ENCODE measurements at places on chromosomes 12 and 14.

DNA sequence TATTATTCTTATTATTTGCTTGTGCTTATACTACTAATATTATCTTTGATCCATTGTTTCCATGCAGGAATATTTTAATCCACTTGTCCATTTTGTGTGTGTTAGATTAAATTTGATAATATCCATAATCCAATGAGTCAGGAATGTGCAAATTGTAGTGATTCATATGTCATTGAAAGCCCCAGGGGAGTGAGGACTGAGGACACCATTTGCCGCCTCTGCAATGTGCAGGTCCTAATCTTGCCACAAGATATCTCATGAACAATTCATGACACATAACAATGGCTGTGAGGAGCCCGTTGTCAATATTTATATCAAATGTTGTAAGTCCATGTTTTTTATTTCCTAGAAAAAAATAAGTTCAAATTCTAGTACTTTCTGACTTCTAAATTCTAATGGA, 250.5 kb downstream of the ZFP36L1 start:
- no peak for DNase-seq
- peaks cover 20% of the 10 kb centered on the region for H3K4me1 ChIP-seq

DNA sequence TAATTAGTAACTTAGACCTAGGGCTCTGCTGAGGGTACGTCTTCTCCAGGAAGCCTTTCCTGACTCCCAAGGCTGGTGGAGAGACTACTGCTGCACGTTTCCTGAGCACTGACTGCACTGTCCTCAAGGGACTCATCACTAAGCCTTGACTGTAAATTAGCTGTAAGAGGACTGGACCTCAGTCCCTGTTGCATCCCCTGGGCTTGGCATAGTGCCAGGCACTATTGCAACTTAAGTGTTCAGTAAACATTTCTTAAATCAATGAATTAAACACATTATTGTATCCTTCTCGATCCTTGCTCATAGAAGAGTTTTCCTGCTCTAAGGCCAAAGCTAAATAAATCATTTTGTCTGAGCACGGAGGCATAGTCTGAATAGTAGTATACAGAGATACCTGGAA, 31.9 kb upstream of the IFNG-AS1 start:
- no peak overlapping the region for H3K27ac ChIP-seq
- no peak for DNase-seq
- no peak overlapping the region for H3K4me3 ChIP-seq
- H3K4me1 ChIP-seq: no peaks in the 10 kb centered on the region

- no peaks in the 10 kb centered on the region for H3K36me3 ChIP-seq
- no peak overlapping the region for H3K27ac ChIP-seq
Measured at GRCh38 chr12:14854586-14855183, 11.4 kb upstream of the ART4 start.

- H3K36me3 ChIP-seq: peaks cover 4% of the 10 kb centered on the region
- no peak overlapping the region for H3K4me3 ChIP-seq
- no peak for DNase-seq
- no peaks in the 10 kb centered on the region for H3K4me1 ChIP-seq
- no peak overlapping the region for H3K27ac ChIP-seq
- no peaks in the 10 kb centered on the region for H3K27me3 ChIP-seq
Measured at GRCh38 chr12:93514853-93515252, 47.5 kb downstream of the MRPL42 start.

- H3K4me3 ChIP-seq: no peak overlapping the region
- no peaks in the 10 kb centered on the region for H3K4me1 ChIP-seq
- H3K36me3 ChIP-seq: no peaks in the 10 kb centered on the region
- no peak overlapping the region for H3K27ac ChIP-seq
Measured at GRCh38 chr12:31249356-31249755, 76.6 kb downstream of the SINHCAF start.

- H3K4me1 ChIP-seq: no peaks in the 10 kb centered on the region
- peaks cover 18% of the 10 kb centered on the region for H3K36me3 ChIP-seq
- H3K4me3 ChIP-seq: no peak overlapping the region
- H3K27ac ChIP-seq: no peak overlapping the region
Measured at GRCh38 chr12:66331814-66332213, 29.5 kb downstream of the HELB start.

DNA sequence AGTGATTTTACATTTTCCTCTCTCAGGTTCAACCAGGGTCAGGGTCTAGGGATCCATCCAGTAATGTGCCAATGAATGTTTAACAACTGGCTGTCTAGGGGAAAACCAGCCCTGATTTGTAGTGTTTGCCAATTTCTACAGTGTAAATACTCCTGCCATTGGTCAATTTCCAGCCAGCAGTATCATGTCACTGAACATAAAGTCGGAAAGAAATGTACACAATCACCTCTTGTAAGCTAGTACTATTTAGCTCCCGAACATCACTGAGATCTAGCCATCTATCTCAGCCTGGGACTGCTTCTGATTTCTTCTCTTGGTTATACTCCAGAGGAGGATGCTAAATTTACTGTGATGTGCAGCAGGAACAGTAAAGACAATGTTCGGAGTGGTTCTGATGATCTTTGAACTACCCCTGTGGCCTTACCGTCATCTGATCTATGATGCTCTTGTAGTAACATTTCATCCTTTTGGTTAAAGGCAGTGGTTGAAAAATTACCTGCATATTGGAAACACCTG, 36.7 kb upstream of the EGLN3 start:
- H3K4me3 ChIP-seq: no peak overlapping the region
- H3K4me1 ChIP-seq: no peaks in the 10 kb centered on the region
- no peaks in the 10 kb centered on the region for H3K36me3 ChIP-seq
- no peak for DNase-seq

DNA sequence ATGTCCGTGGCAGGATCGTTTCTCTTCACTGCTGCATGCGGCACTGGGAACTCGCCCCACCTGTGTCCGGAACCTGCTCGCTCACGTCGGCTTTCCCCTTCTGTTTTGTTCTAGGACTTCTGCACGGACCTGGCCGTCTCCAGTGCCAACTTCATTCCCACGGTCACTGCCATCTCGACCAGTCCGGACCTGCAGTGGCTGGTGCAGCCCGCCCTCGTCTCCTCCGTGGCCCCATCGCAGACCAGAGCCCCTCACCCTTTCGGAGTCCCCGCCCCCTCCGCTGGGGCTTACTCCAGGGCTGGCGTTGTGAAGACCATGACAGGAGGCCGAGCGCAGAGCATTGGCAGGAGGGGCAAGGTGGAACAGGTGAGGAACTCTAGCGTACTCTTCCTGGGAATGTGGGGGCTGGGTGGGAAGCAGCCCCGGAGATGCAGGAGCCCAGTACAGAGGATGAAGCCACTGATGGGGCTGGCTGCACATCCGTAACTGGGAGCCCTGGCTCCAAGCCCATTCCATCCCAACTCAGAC, 1.2 kb downstream of the FOS start:
- H3K4me1 ChIP-seq: peaks cover 48% of the 10 kb centered on the region
- H3K27ac ChIP-seq: peak overlapping the region; percentile 96
- peak; percentile 85 for DNase-seq
- peaks cover 10% of the 10 kb centered on the region for H3K36me3 ChIP-seq
- peak overlapping the region; percentile 63 for H3K4me3 ChIP-seq
- peaks cover 32% of the 10 kb centered on the region for H3K27me3 ChIP-seq

DNA sequence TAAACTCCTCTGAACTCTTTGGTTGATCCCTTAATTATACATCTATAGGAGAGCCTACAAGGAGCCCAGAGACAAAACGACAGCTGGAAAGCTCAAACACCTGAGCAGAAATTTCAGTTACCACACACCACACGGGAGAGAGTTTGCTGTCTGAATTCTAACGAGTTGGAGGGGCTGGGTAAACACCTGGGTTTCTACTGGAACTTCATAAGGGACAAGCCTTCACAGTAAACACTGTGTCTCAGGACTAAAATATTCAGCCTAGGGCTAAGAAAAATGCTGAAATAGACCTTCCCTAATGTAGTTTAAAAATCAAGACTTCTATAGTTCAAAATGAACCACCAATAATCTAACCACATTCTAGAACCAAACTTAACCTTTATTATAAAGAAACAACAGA, 9.6 kb upstream of the ANO2 start:
- no peak overlapping the region for H3K4me3 ChIP-seq
- H3K4me1 ChIP-seq: no peaks in the 10 kb centered on the region
- peaks cover 31% of the 10 kb centered on the region for H3K36me3 ChIP-seq
- H3K27ac ChIP-seq: no peak overlapping the region
- no peak for DNase-seq
- no peaks in the 10 kb centered on the region for H3K27me3 ChIP-seq

DNA sequence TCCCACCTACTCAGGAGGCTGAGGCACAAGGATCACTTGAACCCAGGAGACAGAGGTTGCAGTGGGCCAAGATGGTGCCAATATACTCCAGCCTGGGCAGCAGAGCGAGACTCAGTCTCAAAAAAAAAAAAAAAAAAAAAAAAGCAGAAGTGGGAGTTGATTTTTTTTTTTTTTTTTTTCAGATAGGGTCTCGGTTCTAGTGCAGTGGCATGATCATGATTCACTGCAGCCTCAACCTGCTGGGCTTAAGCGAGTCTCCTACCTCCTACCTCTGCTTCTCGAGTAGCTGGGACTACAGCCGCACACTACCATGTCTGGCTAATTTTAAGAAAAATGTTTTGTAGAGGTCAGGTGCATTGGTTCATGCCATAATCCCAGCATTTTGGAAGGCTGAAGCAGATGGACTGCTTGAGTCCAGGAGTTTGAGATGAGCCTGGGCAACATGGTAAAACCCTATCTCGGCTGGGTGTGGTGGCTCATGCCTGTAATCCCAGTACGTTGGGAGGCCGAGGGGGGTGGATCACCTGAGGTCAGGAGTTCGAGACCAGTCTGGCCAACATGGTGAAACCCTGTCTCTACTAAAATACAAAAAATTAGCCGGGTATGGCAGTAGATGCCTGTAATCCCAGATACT, 16.3 kb upstream of the HSP90AA1 start:
- H3K4me3 ChIP-seq: no peak overlapping the region
- no peaks in the 10 kb centered on the region for H3K36me3 ChIP-seq
- DNase-seq: no peak

GRCh38 chr12:132488127-132489077, 1.5 kb upstream of the FBRSL1 start:
- H3K27me3 ChIP-seq: no peaks in the 10 kb centered on the region
- peak overlapping the region; percentile 70 for H3K4me3 ChIP-seq
- DNase-seq: peak; percentile 93
- H3K36me3 ChIP-seq: no peaks in the 10 kb centered on the region
- peaks cover 50% of the 10 kb centered on the region for H3K4me1 ChIP-seq

- no peaks in the 10 kb centered on the region for H3K36me3 ChIP-seq
- H3K4me3 ChIP-seq: no peak overlapping the region
- no peak overlapping the region for H3K27ac ChIP-seq
- no peak for DNase-seq
- no peaks in the 10 kb centered on the region for H3K27me3 ChIP-seq
Measured at GRCh38 chr12:65672441-65672840, 151.8 kb upstream of the HMGA2 start.

GRCh38 chr12:52162981-52163380, 28.8 kb downstream of the KRT80 start:
- no peak for DNase-seq
- H3K27me3 ChIP-seq: no peaks in the 10 kb centered on the region
- H3K4me3 ChIP-seq: no peak overlapping the region
- H3K27ac ChIP-seq: peak overlapping the region; percentile 51
- no peaks in the 10 kb centered on the region for H3K36me3 ChIP-seq
- H3K4me1 ChIP-seq: peaks cover 26% of the 10 kb centered on the region

GRCh38 chr12:123237646-123238329, 4.6 kb downstream of the MTRFR start:
- H3K27me3 ChIP-seq: no peaks in the 10 kb centered on the region
- H3K4me3 ChIP-seq: no peak overlapping the region
- H3K27ac ChIP-seq: peak overlapping the region; percentile 65
- H3K4me1 ChIP-seq: peaks cover 69% of the 10 kb centered on the region
- peak; percentile 84 for DNase-seq
- H3K36me3 ChIP-seq: no peaks in the 10 kb centered on the region

GRCh38 chr12:58106195-58106594, 164.8 kb downstream of the ATP23 start:
- no peaks in the 10 kb centered on the region for H3K36me3 ChIP-seq
- no peak for DNase-seq
- no peak overlapping the region for H3K27ac ChIP-seq

DNA sequence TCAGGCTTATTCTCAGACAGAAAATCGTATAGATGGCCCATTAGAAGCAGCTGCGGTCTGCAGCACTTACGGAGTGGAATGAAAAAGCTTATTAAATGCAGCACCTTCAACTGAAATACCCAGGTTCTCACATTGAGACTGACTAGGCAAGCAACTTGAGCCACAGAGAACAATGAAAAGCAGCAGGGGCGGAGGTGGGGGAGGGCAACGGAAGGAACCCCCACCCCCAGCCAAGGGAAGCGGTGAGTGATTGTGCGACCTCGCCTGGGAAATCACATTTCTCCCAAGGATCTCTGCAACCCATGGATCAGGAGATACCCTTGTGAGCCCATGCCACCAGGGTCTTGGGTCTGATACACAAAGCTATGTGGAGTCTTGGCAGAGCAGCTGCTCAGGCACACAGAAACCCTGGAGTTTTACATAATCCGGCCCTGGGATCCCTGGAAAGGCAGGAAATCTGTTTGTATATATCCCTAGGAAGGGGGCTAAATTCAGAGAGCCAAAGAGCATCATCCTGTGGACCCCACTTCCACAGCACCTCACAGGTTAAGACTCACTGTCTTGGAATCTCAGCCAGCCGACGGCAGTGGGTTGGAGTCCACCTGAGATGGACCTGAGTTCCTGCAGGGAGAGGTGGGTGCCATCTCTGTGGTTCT, 38.1 kb downstream of the PZP start:
- no peaks in the 10 kb centered on the region for H3K36me3 ChIP-seq
- H3K27me3 ChIP-seq: no peaks in the 10 kb centered on the region
- no peak for DNase-seq

DNA sequence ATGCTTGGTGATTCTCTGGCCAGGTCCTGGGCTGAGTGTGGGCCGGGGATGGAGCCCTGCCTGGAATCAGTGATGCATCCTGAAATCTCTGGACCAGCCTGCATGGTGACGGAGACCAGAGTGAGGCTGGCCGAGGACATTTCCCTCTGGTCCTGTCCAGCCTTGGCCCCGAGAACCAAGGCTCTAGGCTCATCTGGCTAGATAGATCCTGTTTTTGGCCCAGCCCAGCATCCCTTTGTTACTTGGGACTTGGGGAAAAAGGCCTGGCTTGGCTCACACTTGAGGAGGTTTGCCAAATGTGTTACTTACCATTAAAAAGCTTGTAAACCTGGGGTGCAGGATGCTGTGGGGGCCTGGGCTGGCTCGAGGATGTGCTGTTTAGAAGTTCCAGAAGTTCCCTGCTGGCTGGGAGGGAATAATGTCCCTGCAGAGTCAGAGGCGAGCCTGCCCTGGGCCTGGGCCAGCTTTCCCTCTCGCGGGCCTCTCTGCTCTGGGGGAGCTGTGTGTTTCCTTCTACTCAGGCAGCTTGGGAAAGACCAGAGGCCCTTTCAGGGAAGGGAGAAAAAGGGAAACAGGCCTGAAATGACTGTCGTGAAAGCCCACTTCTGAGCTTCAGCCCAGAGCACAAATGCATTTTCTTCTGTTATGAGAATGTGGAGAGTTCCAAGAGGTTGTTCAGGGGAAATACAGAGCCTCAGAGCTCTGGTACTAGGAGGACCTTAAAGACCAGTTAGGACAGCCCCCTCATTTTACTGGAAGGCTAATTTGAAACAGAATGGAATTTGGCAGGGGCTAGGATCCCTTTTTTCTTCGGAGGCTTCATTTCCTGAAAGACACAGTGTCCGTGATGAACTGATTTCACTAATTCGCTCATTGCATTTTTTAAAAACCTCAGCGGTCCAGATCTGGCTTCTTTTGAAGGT, 47.2 kb upstream of the CTDSP2 start:
- no peak overlapping the region for H3K4me3 ChIP-seq
- H3K27ac ChIP-seq: peak overlapping the region; percentile 87
- H3K36me3 ChIP-seq: no peaks in the 10 kb centered on the region
- H3K4me1 ChIP-seq: peaks cover 43% of the 10 kb centered on the region

GRCh38 chr12:31387466-31387865, 61.5 kb upstream of the SINHCAF start:
- DNase-seq: no peak
- H3K27ac ChIP-seq: no peak overlapping the region
- H3K4me3 ChIP-seq: no peak overlapping the region
- no peaks in the 10 kb centered on the region for H3K27me3 ChIP-seq
